G401 (cell line): ENCODE measurements at places on chromosomes 11 and 22.
A peak's percentile ranks its signal among the peaks of the same experiment; 100 is the strongest.

GRCh38 chr11:76656050-76656531 is 14.5 kb downstream of the LRRC32 start:
- no peak for DNase-seq

- no peak for DNase-seq
Observed at GRCh38 chr11:78789375-78789774, 214.7 kb upstream of the NARS2 start.

GRCh38 chr22:43481568-43482317 is 69.9 kb downstream of the MPPED1 start:
- peak; percentile 12 for DNase-seq

DNA sequence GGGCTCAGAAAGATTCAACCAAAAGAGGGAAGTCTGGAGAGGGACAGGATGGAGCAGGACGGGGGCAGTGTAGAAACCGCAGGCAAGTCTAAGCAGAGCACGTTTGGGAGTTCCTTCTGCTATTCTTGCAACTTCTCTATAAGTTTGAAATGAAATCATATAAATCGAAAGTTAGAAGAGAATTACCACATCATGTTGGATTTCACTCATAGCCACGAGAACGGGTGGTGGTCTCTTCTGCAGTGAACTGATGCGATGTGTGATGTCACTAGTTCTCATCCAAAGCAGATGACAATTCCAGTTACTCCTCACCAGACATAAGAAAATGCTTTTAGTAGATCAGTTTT is 36.0 kb downstream of the KCNQ1 start:
- DNase-seq = no peak
